ENCODE measurements at places on chromosomes 16 and 17.

- DNase-seq = no peak
Measured at GRCh38 chr17:17236295-17237025, 508 bp downstream of the FLCN start.

DNA sequence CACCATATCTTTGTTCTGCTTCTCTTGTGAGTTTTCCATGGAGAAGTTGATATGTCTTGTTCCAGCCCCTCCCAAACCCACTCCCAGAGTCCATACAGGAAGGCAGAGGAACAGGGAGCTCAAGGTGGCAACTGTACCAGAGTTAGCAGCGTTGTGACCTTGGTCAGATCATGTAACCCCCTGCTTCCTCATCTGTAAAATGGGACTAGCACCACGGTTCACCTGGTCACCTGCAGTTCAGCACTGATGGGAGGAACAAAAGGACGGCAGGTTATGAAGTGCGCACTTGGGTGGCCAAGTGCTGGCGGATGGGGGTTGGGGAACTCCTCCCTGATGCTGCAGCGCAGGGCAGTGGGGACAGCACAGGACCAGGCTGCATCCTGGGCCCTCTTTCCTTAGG, 7.7 kb upstream of the NEUROD2 start:
- DNase-seq = no peak

DNA sequence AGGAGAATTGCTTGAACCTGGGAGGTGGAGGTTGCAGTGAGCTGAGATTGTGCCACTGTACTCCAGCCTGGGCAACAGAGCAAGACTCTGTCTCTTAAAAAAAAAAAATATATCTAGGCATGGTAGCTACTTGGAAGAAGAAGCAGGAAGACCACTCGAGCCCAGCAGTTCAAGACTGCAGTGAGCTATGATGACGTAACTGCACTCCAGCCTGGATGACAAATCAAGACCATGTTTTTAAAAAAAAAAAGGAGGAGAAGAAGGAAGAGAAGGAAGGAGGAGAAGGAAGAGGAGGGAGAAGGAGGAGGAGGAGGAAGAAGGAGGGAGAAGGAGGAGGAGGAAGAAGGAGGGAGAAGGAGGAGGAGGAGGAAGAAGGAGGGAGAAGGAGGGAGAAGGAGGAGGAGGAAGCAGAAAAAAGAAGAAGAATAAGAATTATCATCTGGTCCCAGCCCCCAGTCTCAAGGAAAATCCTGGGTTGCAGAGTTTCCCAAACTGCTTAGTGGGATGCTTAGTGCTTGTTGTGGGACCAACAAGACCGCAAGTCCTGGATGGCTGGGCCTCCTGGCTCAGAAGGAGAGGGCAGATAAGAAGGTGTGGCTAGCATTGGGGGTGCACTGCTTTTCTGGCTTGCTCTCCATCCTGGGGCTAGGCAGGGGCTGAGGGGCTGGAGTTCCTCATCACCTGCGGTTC, 3.7 kb upstream of the DRC7 start:
- DNase-seq = no peak

DNA sequence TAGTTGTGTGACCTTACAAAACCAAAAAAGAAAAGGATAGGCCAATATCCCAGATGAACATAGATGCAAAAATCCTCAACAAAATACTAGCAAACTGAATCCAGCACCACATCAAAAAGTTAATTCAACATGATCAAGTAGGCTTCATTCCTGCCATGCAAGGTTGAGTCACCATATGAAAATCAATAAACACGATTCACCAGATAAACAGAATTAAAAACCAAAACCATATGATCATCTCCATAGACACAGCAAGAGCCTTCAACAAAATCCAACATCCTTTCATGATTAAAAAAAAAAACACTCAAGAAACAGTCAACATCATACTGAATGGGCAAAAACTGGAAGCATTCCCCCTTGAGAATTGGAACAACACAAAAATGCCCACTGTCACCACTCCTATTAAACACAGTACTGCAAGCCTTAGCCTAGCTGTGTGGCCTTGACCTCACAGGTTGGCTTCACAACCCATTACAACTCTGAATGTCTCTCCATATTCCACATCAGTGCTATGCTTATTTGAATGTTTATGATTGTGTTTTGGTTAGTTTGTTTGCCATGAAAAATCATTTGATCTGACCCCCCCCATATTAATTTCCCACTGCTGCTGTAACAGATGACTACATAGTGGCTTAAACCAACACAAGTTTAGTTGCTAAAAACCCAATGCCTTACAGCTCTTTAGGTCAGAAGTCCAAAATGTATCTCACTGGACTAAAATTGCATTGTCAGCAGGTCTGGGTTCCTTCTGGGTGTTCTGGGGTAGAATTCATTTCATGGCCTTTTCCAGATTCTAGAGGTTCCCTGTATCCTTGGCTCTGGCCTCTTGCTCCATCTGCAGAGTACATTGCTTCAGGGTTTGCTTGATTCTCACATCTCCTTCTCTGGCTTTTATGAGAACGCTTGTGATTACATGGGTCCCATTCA, 257.1 kb upstream of the DYNLRB2 start:
- no peak for DNase-seq

GRCh38 chr16:85051067-85051581, 23.5 kb downstream of the KIAA0513 start:
- no peak for DNase-seq

DNA sequence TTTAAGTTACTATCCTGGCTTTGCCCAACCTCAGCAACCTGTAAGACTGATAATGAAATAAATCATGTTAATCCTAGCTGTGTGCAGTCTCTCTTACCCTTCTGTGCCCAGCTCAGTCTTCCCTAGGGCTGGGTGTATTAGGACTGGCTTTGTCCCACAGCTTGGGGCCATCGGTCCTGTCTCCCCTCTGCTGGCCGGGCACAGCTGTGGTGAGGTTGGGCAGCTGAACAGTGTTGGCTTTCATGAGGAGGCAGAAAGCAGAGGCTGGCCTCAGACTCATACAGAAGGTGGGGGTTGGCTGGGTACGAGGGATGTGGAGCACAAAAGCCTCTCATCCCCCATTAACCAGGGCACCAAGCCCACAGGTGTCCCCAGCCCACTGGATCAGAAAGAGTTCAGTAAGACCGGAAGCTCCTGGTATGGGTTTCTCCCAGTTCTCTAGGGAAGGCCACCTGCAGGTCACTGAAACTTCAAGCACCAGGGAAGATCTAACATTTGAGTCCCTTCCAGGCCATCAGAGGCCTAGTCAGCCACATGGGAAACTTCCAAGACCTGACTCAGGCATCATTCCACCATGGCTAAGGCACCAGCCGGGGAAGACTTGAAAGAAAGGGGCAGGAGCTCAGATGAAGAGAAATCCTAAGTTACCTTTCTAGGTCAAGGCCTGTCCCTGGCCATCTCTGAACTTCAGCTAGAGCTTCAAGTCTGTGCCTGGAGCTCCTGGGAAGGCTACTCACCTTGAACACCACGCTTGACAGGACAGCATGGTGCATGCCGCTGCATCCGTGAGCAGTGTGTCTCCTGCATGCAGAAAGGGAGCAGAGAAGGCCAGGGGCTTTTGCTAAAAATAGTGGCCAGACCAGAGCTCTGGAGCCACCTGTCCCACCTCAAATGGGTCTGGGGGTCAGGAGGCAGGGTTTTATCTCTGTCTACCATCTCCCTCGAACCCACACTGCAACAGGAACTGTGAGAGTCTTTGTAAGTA, 8.8 kb downstream of the CNP start:
- DNase-seq = no peak

DNA sequence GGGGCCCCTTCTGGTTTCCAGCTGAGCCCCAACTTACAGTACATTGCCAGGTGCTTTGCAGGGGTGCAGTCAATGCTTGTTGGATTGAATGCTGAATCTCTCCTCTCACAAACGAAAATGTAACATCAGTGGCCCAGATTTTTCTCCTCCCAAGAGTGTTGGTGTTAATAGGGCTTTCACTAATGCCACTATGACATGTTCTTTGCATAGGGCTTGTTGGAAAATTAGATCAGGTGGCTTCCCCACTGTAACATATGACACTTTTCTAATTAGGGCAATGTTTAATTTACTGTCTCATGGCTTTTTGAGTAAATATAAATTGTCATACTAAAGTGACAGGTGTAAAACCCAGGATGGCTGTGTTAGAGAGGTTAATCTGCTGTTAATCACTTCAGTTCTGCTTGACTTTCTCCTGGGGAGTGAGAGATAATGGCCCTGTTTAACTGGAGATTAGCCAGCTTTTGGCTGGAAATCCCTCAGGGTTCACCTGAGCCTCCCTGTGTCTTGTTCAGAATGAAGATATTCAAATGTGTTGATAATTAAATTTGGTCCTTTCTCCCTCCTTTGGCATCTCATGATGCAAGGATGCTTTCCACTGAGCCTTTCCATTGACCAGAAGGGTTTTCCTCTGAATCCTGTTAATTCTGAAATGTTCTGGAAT, 502.3 kb downstream of the RBFOX1 start:
- DNase-seq = no peak

- DNase-seq = no peak
Measured at GRCh38 chr16:85641776-85642176, 28.7 kb downstream of the GSE1 start.

DNA sequence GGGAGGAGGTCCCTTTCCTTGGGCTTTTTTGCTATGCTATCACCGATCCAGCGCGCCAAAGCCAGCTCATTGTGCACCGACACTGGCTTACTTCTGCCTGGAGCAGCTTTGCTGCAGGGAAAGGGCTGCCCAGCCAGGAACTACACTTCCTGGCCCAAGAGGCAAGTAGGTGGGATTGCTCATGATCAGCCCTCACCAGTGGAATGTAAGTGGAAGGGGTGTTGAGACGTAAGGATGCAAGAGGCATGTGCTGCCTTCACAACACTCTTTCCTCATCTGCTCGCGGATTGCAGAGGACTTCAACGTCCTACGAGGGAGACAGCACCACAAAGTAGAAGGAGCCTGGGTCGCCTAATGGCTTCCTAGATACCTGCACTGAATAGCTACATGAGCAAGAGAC, 104.3 kb upstream of the FOXF1 start:
- no peak for DNase-seq

GRCh38 chr16:69141936-69142335, 9.5 kb downstream of the UTP4 start:
- DNase-seq = no peak

GRCh38 chr16:2216330-2216729, 1.7 kb upstream of the PGP start:
- DNase-seq = no peak

DNA sequence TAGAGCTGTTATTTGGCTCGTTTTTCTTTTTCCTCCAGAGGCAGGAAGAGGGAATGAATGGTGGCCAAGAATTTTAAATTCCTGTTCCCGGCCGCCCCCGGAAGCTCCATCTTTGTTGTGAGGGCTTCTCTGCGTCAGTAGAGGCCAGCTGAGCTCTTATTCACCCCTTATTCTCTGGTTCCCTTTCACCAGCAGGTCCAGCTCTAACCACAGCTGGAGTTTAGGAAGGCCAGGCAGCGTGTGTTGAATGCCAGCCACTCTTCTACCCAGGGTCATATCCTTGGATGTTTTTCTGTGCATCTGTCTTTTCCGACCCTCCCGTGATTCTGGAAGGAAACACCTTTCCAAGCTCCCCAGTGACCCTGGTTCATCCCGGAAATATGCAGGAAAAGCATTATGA, 570.5 kb downstream of the WWOX start:
- no peak for DNase-seq

GRCh38 chr16:17238285-17239028, 232.3 kb downstream of the XYLT1 start:
- no peak for DNase-seq

GRCh38 chr16:82700541-82701235, 73.9 kb downstream of the CDH13 start:
- no peak for DNase-seq

All from stimulated activated CD8-positive, alpha-beta memory T cell treated with anti-CD3 and anti-CD28 coated beads, Interleukin-4, amount 100 ng/mL, for 4 hours (primary cell).